Foreskin keratinocyte (primary cell): ENCODE measurements at places on chromosomes 16 and 17. TPM values are rescaled to one million over a fixed set of nuclear protein-coding genes. Genes with fewer than 3 reads are reported as not detected.

CSH1 gene
- not detected in 2 replicates for polyA plus RNA-seq

EME1 gene
- 8.5 and 9.7 TPM in 2 replicates for polyA plus RNA-seq

BFAR gene
- polyA plus RNA-seq: 52.8 and 53.2 TPM in 2 replicates

ANKS3 gene
- polyA plus RNA-seq: 7.4 and 8.6 TPM in 2 replicates

UMOD gene
- not detected in 2 replicates for polyA plus RNA-seq

ACSM2A gene
- not detected in 2 replicates for polyA plus RNA-seq

KRTAP3-1 gene
- not detected in 2 replicates for polyA plus RNA-seq

CLDN6 gene
- polyA plus RNA-seq: 0.16 and 0.28 TPM in 2 replicates

KCNH4 gene
- not detected in 2 replicates for polyA plus RNA-seq

DNA sequence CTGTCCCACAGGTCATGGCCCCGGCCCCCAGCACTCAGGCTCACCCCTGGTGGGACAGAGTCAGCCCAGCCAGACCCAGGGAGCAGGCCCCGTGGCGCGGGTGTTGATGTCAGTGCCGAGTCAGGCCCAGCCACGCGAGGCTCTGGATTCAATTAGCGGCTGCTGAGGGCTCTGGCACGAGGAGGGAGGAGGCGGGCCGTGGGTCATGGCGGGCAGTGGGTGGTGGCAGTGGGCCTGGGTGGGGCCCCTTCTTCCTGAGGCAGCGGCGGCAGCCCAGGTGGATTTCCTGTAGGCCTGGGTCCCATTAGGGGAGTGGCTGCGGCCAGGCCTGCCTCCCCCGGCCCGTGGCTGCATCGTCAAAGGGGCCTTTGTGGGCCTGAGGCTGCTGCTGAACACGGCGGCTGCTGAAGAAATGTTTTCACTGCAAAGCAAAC lies 12.9 kb downstream of the VASN start:
- no peak for DNase-seq

GRCh38 chr17:72462407-72462806 lies 341.6 kb downstream of the SOX9 start:
- no peak for DNase-seq

- no peak for DNase-seq
These were observed 3.8 kb downstream of the CFAP97D1 start for GRCh38 chr17:43784068-43784467.

GRCh38 chr16:3235856-3236669 lies 1.1 kb upstream of the ZNF200 start:
- no peak for DNase-seq

DNA sequence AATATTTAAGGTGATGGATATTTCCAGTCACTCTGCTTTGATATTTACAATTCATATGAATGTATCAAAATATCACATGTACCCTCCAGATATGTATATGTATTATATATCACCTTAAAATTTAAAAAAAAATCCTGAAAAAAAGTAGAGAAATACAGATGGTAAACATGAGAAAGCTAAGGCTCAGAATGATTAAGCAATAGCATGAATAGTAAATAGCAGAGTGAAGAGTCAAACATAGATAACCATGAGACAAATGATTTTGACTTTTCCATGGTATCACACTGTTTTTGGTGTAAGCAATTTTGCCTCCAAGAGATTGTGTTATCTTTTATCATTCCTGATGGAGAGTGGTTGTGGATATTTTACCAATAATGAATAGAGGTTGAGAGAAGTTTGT lies 868.8 kb downstream of the CDH11 start:
- no peak for DNase-seq

DNA sequence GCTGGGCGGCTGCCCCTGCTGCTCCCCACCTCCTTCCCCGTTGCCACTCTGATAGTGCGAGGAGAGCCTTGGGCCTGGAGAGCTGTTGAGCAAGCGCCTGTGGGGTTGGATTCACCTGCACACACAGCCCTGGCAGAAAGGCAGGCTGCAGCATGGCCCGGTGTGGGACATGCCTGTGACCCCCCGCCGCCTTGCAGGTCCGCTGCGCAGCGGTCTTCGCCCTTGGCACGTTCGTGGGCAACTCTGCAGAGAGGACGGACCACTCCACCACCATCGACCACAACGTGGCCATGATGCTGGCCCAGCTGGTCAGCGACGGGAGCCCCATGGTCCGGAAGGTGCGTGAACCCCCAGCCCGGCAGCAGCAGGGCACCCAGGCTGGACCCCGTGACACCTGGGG lies 106.8 kb upstream of the CHMP6 start:
- DNase-seq: no peak

DNA sequence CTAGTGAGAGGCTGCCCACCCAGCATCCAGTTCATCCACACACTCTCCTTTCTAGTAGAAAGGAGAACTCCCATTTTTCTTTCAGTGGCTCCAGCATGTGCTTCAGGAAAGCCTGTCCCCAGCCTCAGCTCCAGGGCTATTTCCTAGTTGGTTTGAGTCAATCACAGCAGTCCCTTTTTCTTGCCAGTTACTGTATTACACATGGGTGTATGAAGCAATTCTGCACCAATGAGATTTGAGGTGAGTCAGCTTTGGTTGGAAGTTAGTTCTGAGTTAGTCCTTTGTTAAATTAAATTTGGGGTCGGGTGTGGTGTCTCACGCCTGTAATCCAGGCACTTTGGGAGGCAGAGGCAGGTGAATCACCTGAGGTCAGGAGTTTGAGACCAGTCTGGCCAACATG lies 24.8 kb downstream of the RAD51D start:
- DNase-seq: peak; percentile 79

DNA sequence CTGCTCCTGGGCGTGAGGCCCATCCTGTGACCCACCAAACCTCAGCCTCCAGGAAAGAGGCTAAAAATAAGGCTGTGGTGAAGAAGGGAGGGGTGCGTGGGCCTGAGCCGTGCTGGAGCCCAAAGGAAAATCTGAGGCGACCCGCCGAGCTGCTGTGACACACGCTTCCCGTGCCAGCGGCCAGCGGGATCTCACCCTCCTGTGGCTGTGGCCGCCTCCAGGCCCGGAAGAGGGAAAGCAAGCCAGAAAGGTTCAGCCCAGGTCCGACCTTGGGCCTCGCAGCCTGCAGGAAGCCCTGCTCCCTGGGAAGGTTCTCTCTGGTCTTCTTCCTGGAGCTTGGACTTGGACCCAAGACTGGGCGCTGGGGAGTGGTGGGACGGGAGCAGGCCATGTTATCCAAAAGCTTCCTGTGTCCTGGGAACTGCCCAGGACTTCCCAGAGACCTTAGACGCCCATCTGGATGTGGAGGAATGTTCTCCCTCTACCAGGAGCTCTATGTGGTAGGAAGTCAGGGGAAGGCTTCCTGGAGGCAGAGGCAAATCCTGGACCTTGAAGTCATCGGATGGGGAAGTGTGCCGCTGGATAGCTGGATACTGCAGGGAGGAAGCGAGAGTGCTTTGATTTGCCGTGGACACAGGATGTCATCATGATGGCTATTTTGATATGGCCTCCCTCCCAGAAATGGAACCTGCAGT lies 11.4 kb downstream of the SPNS2 start:
- DNase-seq: no peak

DNA sequence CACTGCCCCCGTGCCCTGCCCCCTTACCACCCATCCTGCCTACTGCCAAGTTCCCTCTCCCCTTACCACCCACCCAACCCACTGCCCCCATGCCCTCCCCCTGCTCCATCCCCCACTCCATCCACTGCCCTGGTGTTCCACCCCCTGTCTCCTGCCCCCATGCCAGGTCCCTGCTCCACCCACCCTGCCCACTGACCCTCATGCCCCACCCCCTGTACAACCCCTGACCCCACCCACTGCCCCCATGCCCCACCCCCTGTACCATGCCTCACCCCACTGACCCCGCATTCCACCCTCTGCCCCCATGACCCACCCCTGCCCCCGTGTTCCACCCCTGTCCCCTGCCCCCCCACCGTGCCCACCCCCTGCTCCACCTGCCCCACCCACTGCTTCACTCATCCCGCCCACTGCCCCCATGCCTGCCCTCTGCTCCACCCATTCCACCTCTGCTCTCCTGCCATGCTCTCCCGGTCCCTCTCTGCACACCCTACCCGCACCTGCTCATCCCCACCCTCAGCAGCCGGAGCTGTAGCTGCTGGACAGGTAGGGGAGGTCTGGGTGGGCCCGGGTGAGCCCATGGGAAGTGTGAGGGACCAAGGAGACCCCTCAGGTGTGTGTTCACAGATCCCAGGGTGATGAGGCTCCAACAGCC lies 7.4 kb upstream of the FN3KRP start:
- no peak for DNase-seq

DNA sequence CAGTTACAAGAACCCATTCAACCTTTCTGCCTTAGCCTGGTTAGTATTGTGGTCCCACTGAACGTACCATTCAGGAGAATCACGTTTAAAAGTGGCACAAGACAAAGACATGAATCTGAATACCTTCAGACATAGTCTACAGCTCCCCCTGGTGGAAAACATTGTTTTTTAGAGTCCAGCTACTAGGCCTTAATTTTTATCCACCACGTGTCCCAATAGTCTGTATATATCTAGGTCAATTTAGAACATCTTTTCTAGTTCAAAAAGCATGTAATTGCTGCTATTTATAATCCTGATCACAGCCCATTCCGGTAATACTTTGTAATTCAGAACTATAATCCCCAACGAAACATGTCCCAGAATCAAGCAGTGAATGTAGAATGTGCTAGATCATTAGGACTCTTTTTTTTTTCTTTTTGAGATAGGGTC lies 13.7 kb upstream of the GUCY2D start:
- DNase-seq: peak; percentile 75

DNA sequence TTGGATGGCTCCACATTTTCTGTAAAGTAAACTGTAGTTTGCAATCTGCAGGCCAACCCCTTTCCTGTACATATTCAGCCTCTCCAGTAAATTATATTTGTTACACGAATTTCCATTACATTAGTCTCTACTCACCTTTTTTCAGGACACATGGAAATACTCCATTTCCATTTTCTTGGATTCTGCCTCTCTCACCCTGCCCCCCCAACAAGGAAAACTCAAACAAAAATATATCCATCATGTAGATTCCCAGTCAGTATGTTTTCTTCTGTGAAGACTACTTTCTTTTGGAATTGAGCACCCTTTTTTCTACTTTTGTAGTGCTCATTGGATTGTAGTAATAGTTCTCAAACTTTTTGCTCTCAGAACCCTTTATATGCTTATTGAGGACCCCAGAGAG lies 2.9 kb downstream of the PPM1D start:
- no peak for DNase-seq

DNA sequence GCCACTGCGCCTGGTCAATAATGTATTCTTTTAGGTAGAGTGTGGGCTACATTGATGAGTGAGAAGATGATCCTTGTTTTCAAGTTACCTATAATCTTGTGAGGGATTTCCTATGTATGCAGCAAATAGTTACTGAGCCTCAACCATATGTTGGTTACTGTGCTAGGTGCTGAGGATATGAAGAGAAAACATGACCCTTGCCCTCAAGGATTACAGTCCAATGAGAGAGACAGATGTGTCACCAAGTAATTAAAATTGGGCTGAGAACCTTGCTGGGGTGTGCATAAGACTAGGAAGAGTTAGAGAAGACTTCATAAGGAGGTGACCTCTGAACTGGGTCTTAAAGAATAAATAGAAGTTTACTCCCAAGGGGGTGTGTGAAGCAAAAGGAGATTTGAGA lies 7.4 kb downstream of the POLR2A start:
- no peak for DNase-seq

DNA sequence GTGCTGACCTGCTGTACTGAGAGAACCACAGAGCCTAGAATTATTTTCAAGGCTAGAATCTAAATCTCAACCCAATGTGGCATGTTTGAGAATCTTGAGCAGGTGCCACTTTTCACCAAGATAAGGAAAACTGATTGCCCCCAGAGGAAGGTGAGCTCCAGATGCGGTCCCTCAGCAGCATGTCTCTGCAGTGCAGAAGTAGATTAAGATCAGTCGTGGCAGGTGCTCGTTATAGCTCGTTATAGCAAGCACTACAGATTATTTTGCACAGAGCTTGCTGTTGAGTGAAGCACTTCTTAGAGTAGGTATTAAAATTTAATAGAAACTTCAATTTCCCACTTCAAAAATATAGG lies 176.0 kb downstream of the AATF start:
- DNase-seq: no peak

- no peak for DNase-seq
These were observed 23.7 kb upstream of the XYLT2 start for GRCh38 chr17:50322271-50322670.

GRCh38 chr16:72094266-72094610 lies 591 bp downstream of the DHX38 start:
- no peak for DNase-seq

GRCh38 chr16:50695017-50696000 lies 1.9 kb downstream of the NOD2 start:
- no peak for DNase-seq

GRCh38 chr17:18324140-18325050 lies 9.3 kb downstream of the SMCR8 start:
- no peak for DNase-seq

DNA sequence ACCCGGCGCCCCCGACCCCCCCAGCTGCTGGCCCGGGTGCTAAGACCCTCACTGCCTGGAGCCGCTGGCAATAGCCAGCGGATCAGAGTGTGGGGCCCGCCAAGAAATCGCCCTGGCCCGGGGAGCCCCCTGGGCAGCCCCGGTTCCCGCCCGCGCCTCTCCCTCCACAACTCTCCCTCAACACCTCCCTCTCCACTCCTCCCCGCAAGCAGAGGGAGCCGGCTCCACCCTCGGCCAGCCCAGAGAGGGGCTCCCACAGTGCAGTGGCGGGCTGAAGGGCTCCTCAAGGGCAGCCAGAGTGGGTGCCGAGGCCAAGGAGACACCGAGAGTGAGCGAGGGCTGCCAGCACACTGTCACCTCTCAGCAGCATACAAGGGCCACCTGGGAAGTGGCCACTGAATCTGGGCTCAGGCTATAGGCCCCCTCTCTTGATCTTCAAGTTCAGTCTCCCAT lies 385.5 kb downstream of the SEC14L1 start:
- DNase-seq: no peak

DNA sequence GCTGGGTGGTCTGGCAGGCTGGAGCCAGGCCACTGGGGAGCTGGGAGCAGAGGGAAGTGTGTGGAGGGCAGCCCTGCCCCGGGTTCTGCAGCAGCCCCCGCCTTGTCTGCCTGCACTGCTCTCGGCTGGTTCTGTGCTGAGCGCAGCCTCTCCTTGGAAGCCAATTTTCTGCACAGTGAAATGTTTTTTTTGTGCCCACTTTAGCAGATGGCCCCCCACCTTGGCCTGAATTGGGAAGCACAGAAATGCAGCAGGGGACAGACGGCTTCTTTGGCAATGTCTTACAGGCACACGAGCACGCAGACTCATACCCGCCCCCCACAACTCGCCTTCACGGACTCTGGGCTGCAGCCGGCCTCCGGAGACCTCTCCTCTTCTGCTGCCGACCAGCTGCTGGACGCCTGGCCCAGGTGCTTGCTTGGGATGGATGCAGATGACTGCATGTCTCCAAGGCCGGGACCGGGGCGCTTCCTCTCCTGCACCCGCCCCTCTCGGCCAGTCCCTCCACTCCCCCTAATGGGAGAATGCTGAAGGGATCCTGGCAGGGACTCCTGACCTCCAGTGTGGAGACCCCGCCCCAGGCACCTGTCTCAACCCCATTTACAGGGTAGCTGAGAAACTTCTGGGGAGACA lies 14.8 kb downstream of the NPTX1 start:
- DNase-seq: no peak

GRCh38 chr17:6109536-6109935 lies 39.4 kb downstream of the WSCD1 start:
- no peak for DNase-seq

- peak; percentile 43 for DNase-seq
These were observed 4.5 kb downstream of the TMEM100 start for GRCh38 chr17:55717898-55718735.

- no peak for DNase-seq
These were observed 80.1 kb downstream of the ABCC6 start for GRCh38 chr16:16143038-16143763.
